ENCODE measurements at places on chromosomes 5 and 9.

GRCh38 chr5:8458038-8458383 is 589.1 kb downstream of the MTRR start:
- no peak for DNase-seq

- no peak for DNase-seq
These were observed 20.5 kb upstream of the TXN start for GRCh38 chr9:110276781-110277180.

DNA sequence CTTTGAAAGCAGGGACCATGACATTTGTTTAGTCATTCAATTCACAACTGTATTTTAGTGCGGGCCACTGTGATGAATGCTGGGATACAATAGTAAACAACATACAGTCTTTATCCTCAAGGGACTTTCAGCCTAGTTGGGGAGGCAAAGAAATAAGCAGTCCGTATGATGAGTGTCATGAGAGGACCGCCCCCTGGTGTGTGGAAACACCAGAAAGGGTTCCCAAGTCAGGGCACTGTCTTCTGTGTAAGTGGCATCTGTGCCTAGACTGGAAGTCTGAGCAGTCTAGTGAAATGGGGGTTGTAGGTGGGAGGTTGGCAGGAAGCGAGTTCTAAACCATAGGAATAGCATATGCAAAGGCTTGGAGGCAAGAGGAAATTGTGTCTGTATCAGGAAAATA is 6.8 kb downstream of the C9orf43 start:
- DNase-seq: no peak

- no peak for DNase-seq
These were observed 79.8 kb upstream of the SPATA31D4 start for GRCh38 chr9:81848472-81848871.

GRCh38 chr5:100469767-100470166 is 65.4 kb upstream of the FAM174A start:
- DNase-seq: no peak

DNA sequence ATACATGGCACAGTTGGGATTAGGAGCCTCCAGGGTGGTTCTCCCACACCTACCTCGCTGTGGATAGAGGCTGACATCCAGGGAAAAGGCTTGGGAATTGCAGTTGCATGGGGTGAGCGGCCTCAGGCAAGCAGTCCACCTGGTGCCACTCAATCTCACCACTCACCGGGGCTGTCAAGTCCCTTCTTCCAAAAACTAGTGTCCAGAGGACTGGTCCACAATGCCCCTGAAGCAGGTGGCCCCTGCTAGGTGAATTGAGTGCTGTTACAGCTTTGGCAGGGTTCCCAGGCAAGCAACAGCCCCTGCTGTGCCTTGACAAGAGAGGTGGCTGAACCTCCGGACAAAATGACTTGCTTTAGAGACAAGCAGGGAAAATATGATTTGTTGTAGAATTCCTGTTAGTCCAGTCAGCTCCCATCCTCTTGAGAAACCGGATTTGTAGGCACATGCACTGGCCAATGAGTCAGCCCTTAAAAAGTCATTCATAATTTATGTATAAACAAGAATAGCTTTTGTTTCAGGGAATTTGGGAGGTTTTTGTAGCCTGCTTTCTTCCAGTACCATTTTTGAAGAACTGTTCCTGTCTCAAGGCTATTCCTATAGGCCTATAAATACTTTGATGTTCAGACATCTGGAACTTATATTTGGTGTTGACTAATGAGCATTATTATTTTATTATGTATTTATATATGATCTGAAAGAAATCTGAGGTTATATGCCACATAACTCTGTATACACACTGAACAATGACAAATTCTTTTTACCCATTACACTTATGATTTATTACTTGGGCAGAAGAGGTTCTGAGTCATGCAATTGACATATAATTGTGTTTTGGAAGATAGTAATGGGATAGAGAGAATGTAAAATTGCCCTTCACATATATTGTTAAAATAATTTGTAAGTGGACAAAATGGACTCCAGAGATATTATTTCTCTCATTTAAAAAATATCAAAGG is 411.1 kb downstream of the ACTL7B start:
- no peak for DNase-seq

DNA sequence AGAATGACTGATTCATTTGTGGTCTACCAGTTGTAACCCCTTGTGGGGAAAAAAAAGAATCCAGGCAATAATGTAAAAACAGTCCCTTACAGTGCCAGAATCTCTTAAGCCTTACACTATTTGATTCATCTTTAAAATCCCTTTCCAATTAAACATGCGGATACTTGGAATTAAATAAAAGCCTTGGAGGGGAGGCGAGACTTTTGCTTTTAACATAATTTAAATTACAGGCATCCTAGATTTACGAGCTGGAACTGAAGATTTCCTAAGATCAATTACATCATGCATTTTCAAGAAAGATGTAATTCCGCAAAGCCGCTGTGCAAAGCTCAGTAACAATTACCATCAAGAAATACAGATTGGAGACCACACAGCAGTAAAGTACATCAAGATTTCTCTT is 370.2 kb downstream of the MTRR start:
- DNase-seq: no peak

GRCh38 chr9:135419106-135419505 is 60.5 kb upstream of the PPP1R26 start:
- no peak for DNase-seq

DNA sequence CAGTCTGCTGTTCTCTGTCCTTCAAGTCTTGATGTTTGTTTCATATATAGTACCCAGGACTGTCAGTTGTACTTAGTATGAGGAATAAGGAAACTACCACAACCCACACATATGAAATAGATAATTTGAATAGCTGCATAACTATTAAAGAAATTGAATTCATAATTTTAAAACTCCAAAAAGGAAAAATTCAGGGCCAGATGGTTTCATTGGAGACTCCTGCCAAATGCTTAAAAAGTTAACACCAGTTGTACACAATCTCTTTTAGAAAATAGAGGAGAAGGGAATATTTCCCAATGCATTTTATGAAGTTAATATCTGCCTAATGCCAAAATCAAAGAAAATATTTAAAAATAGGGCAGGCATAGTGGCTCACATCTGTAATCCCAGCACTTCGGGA is 24.6 kb upstream of the SPIN1 start:
- DNase-seq: no peak

- DNase-seq: no peak
These were observed 532.4 kb downstream of the ANXA1 start for GRCh38 chr9:73683862-73684591.

- DNase-seq: no peak
These were observed 131.4 kb downstream of the CD180 start for GRCh38 chr5:67065237-67065636.

DNA sequence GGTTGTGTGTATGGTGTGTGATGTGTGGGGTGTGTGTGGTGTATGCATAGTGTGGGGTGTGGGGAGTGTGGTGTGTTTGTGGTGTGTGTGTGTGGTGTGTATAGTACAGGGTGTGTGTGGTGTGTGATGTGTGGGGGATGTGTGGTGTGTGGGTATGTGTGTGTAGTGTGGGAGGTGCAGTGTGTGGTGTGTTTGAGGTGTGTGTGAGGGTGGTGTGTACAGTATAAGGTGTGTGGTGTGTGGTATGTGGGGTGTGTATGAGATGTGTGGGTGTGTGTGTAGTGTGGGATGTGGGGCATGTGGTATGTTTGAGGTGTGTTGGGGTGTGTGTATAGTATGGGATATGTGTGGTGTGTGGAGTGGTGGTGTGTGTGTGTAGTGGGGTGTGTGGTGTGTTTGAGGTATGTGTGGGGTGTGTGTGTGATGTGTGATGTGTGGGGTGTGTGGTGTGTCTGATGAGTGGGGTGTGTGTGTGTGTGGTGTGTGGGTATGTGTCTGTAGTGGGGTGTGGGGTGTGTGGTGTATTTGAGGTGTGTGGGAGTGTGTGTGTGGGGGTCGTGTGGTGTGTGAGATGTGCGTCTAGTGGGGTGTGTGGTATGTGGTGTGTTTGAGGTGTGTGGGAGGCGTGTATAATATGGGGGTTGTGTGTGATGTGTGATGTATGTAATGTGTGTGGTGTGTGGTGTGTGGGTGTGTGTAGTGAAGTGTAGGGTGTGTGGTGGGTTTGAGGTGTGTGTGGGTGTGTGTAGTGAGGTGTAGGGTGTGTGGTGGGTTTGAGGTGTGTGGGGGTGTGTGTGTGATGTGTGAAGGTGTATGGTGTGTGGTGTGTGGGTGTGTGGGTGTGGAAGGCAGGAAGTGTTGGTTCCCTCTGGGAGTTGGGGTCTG is 8.6 kb downstream of the ECSCR start:
- DNase-seq: no peak

DNA sequence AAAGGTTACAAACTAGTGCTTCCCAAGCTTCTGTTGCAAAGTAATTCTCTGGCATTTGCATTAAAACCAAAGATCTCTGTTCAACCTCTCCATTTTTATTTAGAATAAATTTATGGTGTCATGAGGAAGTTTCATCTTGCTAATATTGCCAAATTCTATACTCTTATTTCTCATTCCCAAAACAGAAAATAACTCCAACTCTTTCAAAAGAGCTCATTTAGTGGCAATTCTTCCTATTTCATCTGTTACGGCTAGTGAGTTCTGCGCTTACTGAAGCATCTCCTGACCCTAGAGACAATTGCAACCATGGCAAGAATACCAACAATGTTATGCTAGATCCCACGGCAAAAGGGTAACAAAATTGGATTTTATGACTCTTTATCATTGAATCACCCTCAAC is 97.0 kb downstream of the HINT1 start:
- no peak for DNase-seq

GRCh38 chr9:26243029-26243697 is 564.9 kb upstream of the TUSC1 start:
- no peak for DNase-seq

DNA sequence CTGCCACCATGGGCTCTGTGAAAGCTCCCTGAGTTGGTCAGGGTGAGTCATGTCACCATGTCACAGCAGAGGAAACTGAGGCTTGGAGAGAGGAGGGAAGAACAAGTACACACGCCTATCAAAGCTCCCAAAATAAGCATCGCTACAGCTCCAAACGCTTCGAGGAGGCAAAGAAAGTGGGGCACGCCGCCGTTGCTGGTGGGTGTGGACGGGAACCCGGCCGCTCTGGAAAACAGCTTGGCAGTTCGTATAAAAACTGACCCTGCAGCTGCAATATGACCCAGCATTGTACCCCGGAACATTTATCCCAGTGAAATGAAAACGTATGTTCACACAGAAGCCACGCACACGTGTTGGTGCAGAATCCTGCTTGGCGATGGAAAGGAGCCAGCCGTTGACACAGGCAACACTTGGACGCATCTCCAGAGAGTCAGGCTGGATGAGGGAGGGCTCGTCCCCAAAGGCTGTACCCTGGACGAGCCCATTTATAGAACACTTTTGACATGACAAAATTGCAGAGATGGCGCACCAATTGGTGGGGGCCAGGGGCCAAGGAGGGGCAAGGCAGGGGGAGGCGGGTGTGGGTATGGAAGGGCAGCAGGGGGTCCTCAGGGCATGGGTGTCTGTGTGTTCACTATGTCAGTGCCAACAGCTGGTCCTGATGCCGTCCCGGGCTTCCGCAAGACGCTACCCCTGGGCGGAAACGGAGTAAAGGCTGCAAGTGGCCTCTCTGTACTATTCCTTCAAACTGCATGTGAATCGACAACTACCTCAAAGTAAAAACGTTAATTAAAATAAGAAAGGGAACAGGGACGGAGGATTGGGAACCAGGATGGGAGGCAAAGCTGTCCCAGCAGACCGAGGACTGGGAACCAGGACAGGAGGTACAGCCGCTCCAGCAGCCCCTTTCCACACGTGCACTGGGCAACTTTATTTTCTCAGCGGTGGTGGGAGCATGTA is 173.0 kb downstream of the OLFM1 start:
- no peak for DNase-seq

- DNase-seq: no peak
These were observed 494 bp upstream of the DOCK2 start for GRCh38 chr5:169636477-169637084.

DNA sequence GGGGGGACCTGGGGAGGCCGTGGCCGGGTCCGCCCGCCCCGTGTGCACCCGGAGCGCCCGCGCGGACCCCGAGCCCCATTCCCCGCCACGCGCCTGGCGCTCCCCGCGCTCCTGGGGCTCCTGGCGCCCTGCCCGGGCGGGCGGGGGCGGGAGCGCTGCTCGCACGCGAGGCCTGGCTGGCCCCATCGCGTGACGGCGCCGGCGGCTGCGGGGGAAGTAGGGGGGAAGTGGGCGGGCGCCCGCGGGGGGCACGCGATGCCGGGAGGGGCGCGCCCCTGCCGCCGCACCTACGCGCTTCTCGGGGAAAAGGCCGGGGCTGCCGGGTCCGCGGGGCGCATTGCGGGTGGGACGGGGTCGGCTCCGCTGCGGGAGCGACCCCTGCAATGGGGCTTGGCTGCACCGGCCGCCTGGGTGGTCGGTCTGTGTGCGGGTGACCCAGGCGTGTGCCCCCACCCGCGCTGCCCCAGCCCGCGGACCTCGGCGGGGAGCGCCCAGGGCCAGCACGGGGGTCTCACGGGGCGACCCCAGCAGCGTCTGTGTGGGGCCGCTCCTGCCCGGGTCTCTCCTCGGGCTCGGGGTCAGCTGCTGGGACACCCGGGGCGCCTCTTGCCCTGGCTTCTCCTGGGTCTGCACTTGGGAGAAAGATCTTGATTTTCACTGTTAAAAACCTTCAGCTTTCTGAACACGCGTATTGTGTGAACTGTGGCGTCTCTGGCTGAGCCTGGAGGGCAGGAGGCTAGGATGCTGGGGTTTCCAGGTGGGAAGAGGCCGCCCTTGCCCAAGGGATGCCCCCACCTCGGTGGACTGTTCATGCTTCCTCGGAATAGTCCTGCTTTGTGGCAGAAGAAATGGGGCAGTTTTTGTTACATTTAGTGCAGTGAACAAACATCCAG is 52.4 kb downstream of the AHRR start:
- no peak for DNase-seq

GRCh38 chr9:90092508-90092907 is 487.7 kb downstream of the GADD45G start:
- DNase-seq: no peak

DNA sequence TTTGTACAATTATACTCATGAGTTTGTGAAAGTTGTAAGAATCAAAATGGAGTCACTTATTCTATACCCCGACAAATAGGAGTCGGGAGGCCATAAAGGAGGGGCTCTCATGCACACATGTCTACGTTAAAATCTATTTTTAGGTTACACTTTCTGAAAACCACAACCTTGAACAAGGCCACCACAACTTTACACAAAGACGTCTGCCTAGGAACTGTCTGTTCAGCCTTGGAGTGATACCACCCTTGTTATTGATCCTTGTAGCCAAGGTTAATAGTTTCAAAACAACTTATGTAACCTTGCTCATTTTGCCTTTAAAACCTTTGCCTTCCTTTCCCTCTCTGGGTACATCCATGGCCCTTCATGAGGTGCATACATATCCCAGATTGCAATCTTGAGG is 4.1 kb upstream of the NDFIP1 start:
- DNase-seq: no peak

GRCh38 chr9:112112941-112113681 is 62.0 kb downstream of the SUSD1 start:
- no peak for DNase-seq

GRCh38 chr9:127973169-127974000 is 7.4 kb downstream of the EEIG1 start:
- no peak for DNase-seq

GRCh38 chr9:89882930-89883361 is 278.1 kb downstream of the GADD45G start:
- no peak for DNase-seq
